ENCODE measurements at places on chromosomes 12 and 14. TPM values are rescaled to one million over a fixed set of nuclear protein-coding genes. Genes with fewer than 3 reads are reported as not detected.

Gene ARID2
- 26.5 TPM for total RNA-seq

Gene KLRK1
- total RNA-seq: not detected

Gene CHFR
- total RNA-seq: 55.0 TPM

Gene MIP
- total RNA-seq: 0.38 TPM

Gene PROX2
- not detected for total RNA-seq

Gene GPRC5A
- 4.9 TPM for total RNA-seq

Gene LBHD2
- not detected for total RNA-seq

Gene HOXC4
- not detected for total RNA-seq

Gene DGKA
- total RNA-seq: 29.0 TPM

Gene PXN
- total RNA-seq: 78.6 TPM

Gene LHX5
- not detected for total RNA-seq

Gene SYNE3
- 11.5 TPM for total RNA-seq

Gene WNT5B
- 0.32 TPM for total RNA-seq

Gene MGAT4C
- not detected for total RNA-seq

Gene FAR2
- total RNA-seq: 65.9 TPM

Gene DEPDC4
- total RNA-seq: 0.32 TPM

Gene PALS1
- total RNA-seq: 36.9 TPM

Gene MAP1LC3B2
- total RNA-seq: 0.32 TPM

Gene ANKRD9
- total RNA-seq: 8.4 TPM

Gene CLEC14A
- 339 TPM for total RNA-seq

Gene SOAT2
- not detected for total RNA-seq

Gene STYK1
- 6.0 TPM for total RNA-seq

Gene IL26
- not detected for total RNA-seq

Gene LRRC43
- total RNA-seq: 0.81 TPM

Gene GNS
- 285 TPM for total RNA-seq

Gene NKX2-8
- not detected for total RNA-seq

Measured in bladder microvascular endothelial cell (primary cell).